Central memory CD8-positive, alpha-beta T cell (primary cell): ENCODE measurements at places on chromosomes 12 and 14.

GRCh38 chr12:121773011-121773777 lies 20.3 kb downstream of the RHOF start:
- no peaks in the 10 kb centered on the region for H3K27me3 ChIP-seq
- H3K4me1 ChIP-seq, result peaks cover 6% of the 10 kb centered on the region

- no peak for DNase-seq
- H3K4me3 ChIP-seq, result no peak overlapping the region
- H3K27me3 ChIP-seq, result no peaks in the 10 kb centered on the region
Observed at GRCh38 chr12:86118161-86118560, 138.0 kb downstream of the MGAT4C start.

GRCh38 chr12:51335931-51336330 lies 10.5 kb downstream of the CELA1 start:
- DNase-seq, result no peak
- no peaks in the 10 kb centered on the region for H3K27me3 ChIP-seq
- no peak overlapping the region for H3K4me3 ChIP-seq

DNA sequence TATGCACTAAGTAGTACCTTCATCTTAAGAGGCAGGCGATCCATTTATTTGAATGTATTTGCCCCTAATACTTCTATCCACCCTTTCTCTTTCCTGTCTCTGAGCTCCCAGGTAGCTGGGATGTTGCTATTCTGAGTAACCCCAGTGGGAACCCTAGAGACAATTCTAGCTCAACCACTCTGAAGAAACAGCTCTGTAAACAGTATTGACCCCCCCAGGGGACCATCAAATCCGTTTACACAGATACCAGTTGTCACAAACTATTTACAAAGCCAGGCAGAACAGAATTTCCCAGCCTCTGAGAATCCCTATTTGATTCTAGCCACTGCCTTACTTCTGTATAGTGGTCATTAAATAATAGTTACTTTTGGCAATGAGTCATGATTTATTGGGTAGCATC lies 64.9 kb downstream of the MIPOL1 start:
- no peaks in the 10 kb centered on the region for H3K36me3 ChIP-seq
- H3K27me3 ChIP-seq, result no peaks in the 10 kb centered on the region
- no peak for DNase-seq
- no peaks in the 10 kb centered on the region for H3K4me1 ChIP-seq

DNA sequence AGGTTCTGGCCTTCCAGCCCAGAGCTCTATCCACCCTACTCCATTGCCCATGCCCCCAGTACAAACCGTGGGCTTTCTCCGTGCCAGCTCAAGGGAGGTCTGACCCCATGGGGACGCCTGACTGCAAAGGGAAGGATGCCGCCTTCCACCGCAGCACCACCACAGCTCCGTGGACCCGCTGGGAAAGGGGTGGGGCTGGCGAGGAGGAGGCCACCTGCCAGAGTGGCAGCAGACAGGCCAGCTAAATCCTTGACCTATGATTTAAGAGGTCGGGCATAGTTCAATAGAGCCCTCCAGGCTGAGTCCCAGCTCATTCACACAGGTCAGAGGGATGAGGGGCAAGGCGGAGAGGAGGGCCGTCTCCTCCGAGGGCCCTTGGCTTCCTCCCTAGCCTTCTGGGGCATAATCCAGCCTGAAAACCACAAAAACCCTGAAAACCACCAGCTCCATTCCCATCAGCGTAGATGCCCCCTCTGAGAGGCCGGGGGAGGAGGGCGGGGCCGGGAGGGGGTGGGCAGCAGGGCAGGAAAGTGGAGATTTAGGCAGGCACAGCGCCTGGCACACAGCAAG lies 14.9 kb upstream of the FIGNL2 start:
- peaks cover 2% of the 10 kb centered on the region for H3K36me3 ChIP-seq
- no peak overlapping the region for H3K27ac ChIP-seq
- DNase-seq, result no peak
- peaks cover 7% of the 10 kb centered on the region for H3K4me1 ChIP-seq
- no peak overlapping the region for H3K4me3 ChIP-seq

DNA sequence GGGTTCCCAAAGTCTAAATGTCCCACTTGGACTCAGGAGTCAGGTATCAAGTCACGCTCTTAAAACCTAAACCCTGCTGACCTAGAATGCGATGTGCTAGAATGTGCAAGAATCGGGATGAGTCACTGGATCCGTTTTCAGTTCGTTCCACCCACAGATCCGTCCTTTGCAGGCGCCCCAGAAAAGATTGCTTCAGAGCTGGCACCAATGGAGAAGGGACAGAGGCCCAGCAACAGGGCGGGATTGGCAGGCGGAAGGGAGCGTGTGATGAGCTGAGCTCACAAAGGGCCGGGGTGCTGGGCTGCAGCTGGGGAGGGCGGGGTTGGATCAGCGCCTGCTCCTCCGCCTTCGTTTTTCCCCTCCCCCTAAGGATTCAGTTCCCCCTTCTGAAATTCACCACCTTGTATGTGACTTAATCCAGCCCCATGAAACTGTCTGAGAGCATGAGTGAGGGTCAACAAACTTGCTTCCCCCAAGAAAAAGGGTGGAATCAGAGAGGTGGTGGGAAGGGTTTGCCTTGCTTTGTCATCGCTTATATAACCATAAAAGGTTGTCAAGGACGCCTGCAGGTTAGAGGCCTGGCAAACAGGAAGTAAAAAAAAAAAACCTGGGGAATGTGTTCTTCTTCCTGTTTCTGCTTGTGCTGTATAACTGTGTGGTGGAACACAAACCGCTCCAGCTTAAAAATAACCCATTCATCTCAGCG lies 2.8 kb upstream of the UBC start:
- DNase-seq, result peak; percentile 90
- peak overlapping the region; percentile 100 for H3K27ac ChIP-seq
- peak overlapping the region; percentile 87 for H3K4me3 ChIP-seq

DNA sequence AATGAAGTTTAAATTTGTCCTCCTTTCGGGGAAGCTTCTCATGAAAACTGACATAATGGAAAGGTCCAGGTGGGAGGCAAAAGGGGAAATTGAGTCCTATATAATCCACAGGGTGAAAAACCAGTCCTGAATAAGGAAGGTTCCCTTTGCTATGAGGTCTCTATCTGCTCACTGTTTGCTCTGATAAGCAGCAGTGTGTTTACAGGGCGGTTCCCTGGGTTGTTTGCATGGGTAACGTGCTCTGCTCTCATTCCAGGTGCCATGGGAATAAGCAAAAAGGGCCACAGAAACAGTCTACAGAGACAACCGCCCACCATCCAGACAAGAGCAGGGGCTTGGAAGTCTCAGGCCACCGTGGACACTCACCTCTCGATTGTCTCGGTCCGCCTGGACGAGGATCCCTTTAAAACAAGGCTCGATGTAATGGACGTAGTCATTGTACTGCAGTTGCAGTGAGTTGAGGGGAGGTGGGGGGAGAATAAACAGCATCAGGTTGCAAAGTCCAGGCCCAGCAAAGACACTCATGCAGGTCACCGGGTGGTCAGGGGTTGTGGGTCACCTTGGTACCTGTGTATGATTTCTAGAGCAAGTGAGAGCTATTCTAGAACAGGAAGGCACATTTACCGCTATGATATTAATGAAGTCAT lies 32.7 kb downstream of the CACNA2D4 start:
- no peak for DNase-seq
- no peaks in the 10 kb centered on the region for H3K4me1 ChIP-seq
- H3K4me3 ChIP-seq, result no peak overlapping the region

DNA sequence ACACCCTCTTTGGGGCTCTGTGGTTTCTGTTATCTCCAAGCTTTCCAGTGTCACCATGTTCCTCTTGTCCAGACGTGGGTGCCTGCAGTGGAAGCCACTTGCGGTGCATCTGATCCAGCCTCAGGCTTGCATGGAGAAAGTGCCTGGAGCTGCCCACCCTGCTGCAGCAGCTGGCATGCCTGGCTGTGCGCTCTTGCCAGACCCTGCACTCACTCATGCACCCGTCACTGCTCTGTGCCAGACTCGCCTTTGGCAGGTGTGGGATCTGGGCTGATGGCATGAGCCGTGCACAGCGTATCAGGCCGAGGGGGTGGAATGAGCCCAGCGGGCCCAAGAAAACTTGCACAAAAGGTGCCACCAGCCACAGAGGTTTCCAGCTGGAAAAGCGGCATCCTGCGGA lies 105.1 kb downstream of the MNAT1 start:
- DNase-seq, result no peak
- no peaks in the 10 kb centered on the region for H3K4me1 ChIP-seq
- peaks cover 4% of the 10 kb centered on the region for H3K36me3 ChIP-seq
- no peak overlapping the region for H3K4me3 ChIP-seq

DNA sequence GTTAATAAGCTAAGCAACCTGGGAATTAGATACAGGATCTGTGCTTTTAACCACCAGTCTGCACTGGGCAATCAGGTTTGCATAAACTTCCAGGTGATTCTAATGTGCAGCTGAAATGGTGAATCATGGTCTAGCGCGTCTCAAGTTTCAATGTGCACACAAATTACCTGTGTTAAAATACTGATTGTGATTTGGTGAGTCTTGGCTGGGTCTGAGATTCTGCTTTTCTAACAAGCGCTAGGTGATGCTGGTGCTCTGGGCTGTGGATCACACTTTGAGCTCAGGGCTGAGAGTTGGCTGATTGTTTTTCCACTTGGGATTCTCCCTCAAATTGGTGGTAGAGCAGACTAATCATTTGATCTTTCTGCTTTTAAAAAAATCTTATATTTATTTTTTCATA lies 124.8 kb downstream of the C12orf75 start:
- H3K36me3 ChIP-seq, result no peaks in the 10 kb centered on the region
- H3K27ac ChIP-seq, result no peak overlapping the region
- no peak overlapping the region for H3K4me3 ChIP-seq
- no peak for DNase-seq
- peaks cover 10% of the 10 kb centered on the region for H3K27me3 ChIP-seq
- H3K4me1 ChIP-seq, result no peaks in the 10 kb centered on the region

DNA sequence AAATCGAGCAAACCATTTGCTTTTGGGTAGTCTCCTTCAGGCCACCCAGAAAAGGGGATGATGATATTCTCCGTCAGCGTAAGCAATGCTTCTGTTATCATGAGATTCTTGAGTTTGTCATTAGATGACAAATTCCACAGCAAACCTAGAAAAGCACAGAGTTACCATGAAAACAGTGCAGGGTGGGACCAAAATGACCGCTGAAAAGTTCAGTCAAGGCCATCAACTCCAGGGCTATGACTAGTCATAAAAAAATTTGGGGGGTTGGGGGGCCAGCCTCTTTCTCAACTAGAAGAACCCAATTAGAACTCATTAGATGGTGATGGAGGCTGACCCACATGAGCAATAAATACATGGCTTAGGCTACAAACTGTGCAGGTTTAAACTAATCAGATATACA lies 55.5 kb downstream of the PKP2 start:
- H3K27me3 ChIP-seq, result peaks cover 11% of the 10 kb centered on the region
- no peak overlapping the region for H3K4me3 ChIP-seq
- H3K27ac ChIP-seq, result no peak overlapping the region
- H3K4me1 ChIP-seq, result no peaks in the 10 kb centered on the region
- no peaks in the 10 kb centered on the region for H3K36me3 ChIP-seq

DNA sequence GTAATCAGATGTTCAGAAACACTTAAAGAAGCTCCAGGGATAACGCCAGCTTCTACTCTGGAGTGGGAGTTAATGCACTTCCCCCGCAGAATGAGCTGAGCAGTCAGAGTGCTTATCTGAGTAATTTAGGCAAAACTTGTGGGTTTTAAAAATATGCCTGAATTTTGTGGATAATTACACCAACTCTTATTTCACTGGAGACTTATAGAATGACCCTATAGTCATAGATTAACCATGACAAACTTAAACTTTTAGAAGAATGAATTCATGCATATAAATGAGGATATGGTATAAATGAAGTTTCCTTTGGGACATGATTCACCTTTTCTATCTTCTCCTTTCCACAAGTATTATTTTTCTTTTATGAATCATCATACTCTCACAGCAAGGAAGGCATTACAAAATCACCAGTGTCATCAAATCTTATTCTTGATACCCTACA lies 241.1 kb upstream of the FBXO33 start:
- H3K4me3 ChIP-seq, result no peak overlapping the region
- H3K27me3 ChIP-seq, result no peaks in the 10 kb centered on the region
- H3K4me1 ChIP-seq, result no peaks in the 10 kb centered on the region
